Stimulated activated CD4-positive, alpha-beta T cell treated with anti-CD3 and anti-CD28 coated beads, Interleukin-1b, Interleukin-23, amount 100 ng/mL, for 1 hour (primary cell): ENCODE measurements at places on chromosomes 6 and 20.

- DNase-seq, result no peak
Observed at GRCh38 chr20:44075191-44075949, 111.6 kb downstream of the JPH2 start.

DNA sequence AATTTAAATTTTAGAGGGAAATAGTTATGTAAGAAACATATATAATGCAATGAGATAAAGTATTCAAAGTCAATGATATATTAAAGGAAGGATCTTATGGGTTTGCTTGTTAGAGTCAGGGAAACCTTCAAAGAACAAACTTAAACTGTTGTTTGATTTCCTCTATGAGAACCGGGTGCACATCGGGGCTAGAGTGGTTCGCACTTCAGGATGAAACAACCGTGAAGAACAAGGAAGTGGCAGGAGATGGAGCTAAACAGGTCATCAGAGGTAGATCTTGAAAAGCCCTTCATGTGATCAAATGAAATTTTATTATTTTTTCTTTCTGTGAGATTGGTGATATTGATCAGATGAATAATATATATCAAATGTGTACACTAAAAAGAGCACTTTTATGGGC, 951.9 kb upstream of the FLRT3 start:
- DNase-seq, result no peak

GRCh38 chr20:38920851-38921250, 5.4 kb upstream of the FAM83D start:
- DNase-seq, result no peak

- DNase-seq, result no peak
Observed at GRCh38 chr6:112311950-112312547, 35.1 kb upstream of the RFPL4B start.

GRCh38 chr6:107540465-107540857, 50.5 kb downstream of the SOBP start:
- no peak for DNase-seq

DNA sequence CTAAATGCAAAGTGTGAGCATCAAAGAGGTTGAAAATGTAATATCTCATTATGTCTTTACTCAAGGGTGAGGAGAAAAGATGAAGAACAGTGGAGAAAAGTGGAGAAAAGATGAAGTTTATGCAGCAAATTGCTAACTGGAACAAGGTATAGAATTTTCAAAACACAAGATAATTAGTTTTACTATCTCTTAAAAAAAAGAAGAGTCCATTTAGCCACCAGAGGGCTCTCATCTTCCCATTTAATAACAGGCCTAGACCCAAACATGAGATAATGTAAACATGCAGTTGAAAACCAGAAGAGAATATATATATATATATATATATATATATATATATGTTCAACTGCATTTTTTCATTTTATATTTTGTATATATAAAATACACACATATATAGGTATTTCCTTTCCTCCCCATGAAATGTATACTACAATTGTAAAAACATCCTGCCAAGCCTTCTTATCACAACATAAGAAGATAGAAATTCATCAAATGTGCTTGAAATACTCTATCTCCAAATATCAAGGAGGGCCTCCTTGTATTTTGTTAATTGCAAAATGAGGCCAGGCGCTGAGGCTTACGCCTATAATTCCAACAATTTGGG, 78.4 kb downstream of the ADTRP start:
- DNase-seq, result no peak

GRCh38 chr20:16308754-16309153, 264.5 kb downstream of the KIF16B start:
- no peak for DNase-seq

DNA sequence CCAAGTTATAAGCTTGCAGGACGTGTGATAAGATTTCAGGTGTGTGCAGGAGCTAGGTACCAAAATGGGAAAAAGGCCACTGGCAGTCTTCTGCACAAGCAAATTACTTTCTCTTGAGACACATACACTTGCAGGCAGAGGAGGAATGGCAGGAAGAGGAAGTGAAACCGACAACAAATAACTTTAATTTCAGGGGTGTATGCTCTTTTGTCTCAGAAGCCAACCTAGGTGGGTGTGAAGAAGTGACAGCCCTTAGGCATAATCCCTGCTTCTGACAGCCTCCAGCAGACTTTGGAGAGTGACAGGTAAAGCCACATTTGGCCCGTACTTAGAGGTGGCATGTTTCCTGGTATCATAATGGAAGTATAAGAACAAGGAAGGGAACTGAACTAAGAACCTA, 118.8 kb upstream of the TRAF3IP2 start:
- DNase-seq, result no peak

GRCh38 chr6:50602292-50602691, 111.0 kb upstream of the TFAP2D start:
- DNase-seq, result no peak

GRCh38 chr6:138498629-138499302, 528 bp downstream of the NHSL1 start:
- no peak for DNase-seq

- peak; percentile 11 for DNase-seq
Observed at GRCh38 chr6:118894425-118895260, 691 bp downstream of the ASF1A start.

GRCh38 chr20:33733654-33734576, 2.1 kb downstream of the ZNF341 start:
- no peak for DNase-seq

DNA sequence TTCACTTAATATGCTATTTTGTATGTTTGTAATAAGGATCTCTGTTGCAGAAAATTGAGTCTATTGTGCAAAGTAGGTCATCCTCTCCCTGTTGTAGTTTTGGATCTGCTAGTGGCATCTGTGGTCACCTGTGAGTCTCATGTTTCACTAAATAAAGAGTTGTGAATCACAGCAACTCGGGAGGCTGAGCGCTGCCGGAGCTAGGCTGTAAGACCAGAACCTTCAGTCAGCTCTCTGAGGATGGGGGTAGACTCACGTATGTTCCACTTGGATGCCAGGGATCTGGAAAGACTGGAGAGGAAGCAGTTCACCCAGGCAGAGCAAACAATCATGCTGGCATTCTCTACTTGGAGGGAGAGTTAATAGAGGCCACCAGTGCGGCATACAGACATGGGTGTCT, 187.3 kb upstream of the FOXA2 start:
- no peak for DNase-seq

- DNase-seq, result no peak
Observed at GRCh38 chr6:168318579-168319278, 848 bp downstream of the DACT2 start.
